Stimulated activated CD8-positive, alpha-beta memory T cell treated with anti-CD3 and anti-CD28 coated beads, Interleukin-4, amount 100 ng/mL, for 24 hours (primary cell): ENCODE measurements at places on chromosomes 2 and 18.

GRCh38 chr2:170022692-170023091 is 155.3 kb upstream of the MYO3B start:
- no peak for DNase-seq

DNA sequence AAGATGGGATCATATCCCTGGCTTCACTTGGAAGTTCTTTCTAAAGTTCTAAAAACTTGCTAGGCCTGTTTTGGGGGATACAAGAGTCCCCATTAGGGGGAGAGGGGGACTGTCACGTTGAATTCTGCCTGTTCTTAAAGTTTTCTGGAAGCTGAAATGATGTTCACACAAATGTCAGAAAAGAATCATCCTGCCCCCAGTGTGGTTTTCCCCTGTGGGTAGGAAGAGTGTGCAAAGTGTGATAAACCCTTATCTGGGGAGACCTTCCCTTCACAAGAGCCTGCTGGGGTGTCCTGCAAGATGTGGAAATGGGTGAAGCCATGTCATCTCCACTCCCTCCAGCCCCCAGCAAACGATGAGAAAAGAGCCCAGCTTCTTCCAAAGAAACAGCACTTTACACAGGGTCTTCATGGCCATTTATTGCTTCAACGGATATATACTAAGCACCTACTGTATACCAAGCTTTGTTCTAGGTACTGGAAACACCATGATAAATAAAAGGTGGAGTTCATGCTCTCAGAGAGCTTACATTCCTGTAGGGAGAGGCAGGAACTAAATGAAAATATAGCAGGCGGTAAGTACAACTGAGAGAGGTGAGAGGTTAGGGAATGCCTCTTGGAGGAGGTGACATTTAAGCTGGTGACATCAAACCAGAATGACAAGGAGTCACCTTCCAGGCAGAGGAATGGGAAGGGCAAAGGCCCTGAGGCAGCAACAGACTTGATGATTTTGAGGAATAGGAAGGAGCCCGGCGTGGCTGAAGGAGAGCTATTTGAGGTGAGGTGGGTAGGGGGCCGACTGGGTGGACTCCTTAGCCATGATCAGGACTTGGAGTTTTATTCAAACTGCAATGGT is 1.6 kb downstream of the MFSD2B start:
- DNase-seq: no peak

DNA sequence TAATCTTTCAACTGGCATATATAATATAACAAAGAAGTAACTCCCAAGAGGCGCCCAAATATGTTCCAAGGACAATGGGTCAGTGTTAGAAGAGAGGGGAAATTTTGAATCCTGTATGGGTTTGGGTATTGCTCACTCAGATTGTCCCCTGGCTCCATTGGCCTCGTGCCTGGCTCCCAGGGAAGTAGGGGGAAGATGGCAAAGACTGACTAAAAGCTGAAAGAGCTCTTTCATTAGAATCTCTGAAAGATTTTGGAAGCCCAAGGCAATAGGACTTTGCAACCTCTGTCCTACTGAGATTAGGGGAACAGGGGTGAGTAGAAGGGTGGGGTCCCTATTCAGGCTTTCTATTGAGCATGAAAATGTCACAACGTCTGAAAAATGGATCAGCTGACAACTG is 1272.8 kb upstream of the ZEB2 start:
- DNase-seq: no peak

DNA sequence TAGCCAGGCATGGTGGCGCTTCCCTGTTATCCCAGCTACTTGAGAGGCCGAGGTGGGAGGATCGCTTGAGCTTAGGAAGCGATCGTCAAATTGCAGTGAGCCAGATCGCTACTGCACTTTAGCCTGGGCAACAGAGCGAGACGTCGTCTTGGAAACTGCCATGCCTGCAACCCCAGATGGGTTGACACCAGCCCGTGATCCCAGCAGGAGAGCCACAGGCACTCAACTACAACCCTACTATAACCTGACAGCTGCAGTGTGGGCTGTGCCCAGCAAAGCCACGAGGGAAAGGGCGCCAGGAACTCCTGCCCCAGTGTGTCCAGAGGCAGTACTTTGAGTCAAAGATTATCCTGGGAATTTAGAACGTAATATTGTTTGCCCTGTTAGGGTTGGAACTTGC is 85.6 kb downstream of the SS18 start:
- no peak for DNase-seq

DNA sequence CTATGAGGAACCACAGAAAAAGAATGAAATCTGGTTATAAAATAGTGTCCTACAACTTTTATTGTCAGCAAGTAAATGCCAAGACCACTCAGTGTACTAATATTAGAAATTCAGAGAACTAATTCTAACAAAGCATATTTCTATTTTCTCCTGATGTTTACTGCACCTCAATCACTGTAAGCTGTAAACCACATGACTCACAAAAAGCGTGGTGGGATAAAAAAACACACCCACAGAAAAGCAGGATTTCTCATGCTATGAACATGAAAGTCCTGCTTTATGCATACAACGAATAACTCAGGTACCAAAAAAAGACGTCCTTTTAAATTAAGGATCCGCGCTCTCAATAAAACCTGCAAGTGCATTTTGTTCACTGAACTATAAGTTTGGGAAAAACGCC is 797 bp downstream of the TXNL4A start:
- DNase-seq: no peak

- DNase-seq: no peak
Measured at GRCh38 chr2:24076849-24077534, 866 bp upstream of the SF3B6 start.

- DNase-seq: no peak
Measured at GRCh38 chr2:38793511-38793910, 15.5 kb downstream of the GEMIN6 start.

- no peak for DNase-seq
Measured at GRCh38 chr18:63775166-63775730, at the start of gene SERPINB7. SERPINB7 (plus strand) TSS chr18:63775418; CDS start chr18:63782373, 6,955 bp downstream.

DNA sequence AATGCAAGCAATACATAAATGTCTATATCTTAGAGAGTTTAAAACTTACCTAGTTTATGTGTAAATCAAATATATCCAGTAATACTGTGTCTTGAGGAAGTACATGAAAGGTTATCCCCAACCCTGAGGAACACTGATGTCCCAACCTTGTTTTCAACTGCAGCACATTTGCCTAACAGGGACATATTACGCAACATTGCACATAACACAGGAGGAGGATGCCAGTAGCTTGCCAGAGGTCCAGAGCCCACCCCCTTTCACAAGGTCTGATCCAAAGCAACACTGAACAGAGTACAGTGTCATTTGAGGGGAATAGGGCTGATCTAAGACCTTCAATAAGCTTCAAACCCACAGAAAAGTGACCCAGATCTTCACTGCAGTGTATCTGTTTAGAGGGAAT is 678.5 kb downstream of the ARHGAP15 start:
- DNase-seq: no peak

DNA sequence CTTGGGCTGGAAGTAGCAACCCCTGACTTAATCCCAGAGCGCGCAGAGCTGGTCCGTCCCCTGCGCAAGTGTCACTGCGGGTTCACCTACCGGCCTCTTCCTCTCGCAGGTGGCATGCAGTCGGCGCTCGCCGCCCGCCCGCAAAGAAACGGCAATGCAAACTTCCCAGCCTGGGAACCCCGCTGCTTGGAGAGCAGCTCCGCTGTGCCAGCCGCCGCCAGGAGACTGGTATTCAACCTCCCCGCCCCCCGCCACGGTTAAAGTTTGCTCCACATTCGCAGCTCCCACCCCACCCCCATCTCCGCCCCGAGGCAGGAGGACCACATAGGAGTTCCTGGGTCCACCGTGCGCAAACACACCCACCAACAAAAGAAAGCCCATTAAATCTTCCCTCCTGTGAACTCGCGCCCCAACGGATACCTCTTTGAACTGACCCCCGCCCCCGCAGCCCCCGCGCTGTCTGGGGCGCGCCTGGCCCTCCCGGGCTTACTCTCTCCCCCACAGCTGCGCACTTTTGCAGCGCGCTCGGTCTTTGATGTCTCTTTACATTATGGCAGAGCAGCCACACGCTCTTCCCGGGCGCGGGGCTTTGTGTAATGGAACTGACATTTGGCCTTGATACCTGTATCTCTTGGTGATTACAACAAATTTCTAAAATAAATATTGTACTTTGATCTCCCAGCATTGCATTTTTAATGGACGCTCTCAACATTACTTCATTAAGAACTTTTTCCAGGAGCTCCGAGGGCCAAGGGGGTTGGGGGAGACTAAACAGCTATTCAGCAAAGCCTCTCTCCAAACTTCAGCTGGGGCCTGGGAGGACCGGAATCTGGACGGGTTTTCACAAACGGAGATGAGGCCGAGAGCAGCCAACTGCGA is 3.1 kb upstream of the SP5 start:
- no peak for DNase-seq

DNA sequence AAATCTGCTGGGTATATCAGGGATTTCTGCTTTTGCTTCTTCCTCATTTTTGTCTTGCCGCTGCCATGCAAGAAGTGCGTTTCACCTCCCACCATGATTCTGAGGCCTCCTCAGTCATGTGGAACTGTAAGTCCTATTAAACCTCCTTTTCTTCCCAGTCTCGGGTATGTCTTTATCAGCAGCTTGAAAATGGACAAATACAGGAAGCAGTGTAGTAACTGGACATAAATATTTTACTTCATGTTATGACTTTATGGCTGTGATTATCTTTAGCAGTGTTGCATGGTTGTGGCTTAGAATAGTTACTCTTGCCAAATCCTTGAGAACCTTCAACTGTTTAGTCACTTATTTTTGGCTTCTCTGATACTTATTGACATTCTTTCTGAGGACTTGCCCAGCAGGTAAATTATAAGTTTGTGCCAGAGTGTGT is 66.2 kb upstream of the DLX2 start:
- DNase-seq: no peak

- no peak for DNase-seq
Measured at GRCh38 chr2:190973262-190973661, 40.7 kb downstream of the STAT1 start.

DNA sequence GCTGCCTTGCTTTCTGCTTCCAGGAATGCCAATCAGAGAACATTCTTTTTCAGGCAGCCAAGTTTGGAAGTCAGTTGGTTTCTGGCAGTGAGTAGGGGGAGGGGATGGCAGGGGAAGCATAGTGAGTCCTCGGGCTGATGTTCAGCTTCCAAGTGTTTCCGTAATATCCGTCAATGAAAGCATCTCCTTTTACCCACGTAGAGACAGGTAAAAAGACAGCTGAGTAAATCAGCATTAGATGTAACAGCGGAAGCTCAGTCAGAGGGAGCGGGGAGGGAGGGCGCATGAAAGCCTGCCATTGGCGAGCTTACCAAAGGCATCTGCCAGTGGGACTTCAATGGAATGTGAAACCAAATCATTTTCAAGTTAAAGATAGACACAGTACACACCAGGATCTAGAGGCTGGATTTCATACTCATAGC is 117.1 kb upstream of the DTNA start:
- no peak for DNase-seq

DNA sequence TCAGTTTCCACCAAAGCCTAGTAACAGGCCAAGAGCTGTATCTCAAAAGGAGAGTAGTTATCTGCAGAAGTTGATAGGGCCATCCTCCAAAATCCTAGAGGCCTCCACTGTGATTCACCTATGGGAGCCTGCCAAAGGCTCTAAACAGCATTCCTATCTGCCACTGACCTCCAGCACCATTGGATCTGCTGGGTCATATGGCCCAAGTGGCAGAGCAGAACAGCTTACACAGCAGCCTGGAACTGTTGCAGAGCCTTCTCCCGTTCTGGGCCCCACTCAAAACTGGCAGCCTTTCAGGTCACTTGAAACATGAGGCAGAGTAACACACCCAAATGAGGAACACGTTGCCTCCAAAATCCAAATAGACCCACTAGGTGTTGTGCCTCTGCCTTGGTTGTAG is 345.2 kb upstream of the RND3 start:
- no peak for DNase-seq

DNA sequence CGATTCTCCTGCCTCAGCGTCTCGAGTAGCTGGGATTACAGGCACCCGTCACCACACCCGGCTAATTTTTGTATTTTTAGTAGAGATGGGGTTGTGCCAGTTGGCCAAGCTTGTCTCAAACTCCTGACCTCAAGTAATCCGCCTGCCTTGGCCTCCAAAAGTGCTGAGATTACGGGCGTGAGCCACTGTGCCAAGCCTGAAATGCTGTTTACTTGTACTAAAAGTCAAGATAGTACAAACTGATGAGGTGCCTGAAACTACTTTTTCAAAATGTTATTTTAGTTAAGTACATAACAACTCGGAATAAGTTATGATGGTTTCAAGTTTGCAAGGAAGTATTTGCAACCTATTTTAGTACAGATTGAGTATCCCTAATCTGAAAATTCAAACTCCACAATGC is 85.7 kb downstream of the CEP192 start:
- DNase-seq: no peak

GRCh38 chr2:147989809-147990403 is 30.6 kb downstream of the ORC4 start:
- DNase-seq: no peak

DNA sequence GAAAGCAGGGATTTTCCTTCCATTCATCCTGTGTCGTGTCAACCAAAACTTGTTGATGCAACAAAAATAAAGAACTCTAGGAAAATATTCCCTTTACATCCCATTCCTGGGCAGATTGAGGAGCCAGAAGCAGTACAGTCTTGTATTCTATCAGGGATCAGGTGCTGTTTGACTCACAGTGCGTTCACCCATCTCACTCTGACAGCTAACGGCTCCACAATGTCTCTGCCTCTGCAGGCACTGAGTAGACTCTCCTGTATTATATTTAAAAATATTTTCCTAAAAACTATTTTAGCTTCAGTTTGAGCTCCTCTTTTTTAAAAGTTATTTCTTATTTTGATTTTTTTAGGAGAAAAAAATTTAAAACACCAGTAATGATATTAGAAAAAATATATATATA is 600.6 kb upstream of the SALL3 start:
- DNase-seq: no peak

- DNase-seq: no peak
Measured at GRCh38 chr2:11865378-11865777, 118.9 kb downstream of the LPIN1 start.

GRCh38 chr2:98027538-98027937 is 31.8 kb upstream of the TMEM131 start:
- DNase-seq: no peak

- DNase-seq: no peak
Measured at GRCh38 chr2:187982668-187983067, 309.0 kb upstream of the GULP1 start.

- DNase-seq: no peak
Measured at GRCh38 chr2:224086226-224086914, 47.3 kb upstream of the SERPINE2 start.

DNA sequence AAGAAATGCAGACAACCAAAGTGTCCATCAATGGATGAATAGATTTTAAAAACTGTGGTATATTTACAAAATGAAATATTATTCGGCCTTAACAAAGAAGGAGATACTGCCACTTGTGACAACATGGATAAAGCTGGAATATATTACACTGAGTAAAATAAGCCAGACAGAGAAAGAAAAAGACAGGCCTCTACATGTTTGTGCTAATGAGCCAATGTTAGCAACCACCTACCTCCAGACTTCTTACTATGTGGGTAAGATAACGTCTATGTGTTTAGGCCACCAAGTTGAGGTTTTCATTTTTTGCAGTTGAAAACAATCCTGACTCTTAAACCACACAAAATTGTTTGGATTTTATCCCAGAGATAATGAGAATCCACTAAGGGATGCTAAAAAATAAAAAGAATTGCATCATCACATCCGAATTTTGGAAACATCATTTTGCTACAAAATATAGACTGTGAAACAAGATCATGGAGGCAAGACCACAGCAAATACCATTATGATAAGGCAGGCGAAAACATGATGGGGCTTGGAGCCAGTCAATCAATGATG is 47.0 kb downstream of the EVA1A start:
- DNase-seq: no peak
